ENCODE measurements at places on chromosomes 7 and 10. TPM values are rescaled to one million over a fixed set of nuclear protein-coding genes. Genes with fewer than 3 reads are reported as not detected.
A peak's percentile ranks its signal among the peaks of the same experiment; 100 is the strongest.

Gene RASA4
- total RNA-seq: 20.4 TPM

DNA sequence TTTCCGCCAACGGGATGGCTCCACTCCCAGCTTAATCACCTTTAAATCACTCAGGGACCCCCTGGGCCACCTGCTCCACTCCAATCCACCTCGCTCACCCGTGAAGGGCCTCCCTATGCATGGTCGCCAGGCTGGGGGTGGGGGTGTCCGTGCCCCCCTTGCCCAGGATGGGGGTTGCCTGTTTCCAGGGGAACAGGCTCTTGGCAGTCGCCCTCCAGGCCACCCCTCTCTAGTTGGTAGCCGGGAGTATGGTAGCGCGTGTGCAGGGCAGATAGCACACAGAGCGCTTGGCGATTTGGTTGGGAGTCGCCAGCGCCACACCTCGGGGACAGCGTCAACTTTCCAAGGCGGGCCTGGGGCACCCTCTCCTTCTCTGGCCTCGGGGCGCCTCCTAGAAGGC, 134.9 kb upstream of the ZNF92 start:
- peaks cover 15% of the 10 kb centered on the region for H3K4me1 ChIP-seq
- H3K27ac ChIP-seq: no peak overlapping the region
- peaks cover 14% of the 10 kb centered on the region for H3K36me3 ChIP-seq
- no peak for DNase-seq
- H3K4me3 ChIP-seq: no peak overlapping the region

DNA sequence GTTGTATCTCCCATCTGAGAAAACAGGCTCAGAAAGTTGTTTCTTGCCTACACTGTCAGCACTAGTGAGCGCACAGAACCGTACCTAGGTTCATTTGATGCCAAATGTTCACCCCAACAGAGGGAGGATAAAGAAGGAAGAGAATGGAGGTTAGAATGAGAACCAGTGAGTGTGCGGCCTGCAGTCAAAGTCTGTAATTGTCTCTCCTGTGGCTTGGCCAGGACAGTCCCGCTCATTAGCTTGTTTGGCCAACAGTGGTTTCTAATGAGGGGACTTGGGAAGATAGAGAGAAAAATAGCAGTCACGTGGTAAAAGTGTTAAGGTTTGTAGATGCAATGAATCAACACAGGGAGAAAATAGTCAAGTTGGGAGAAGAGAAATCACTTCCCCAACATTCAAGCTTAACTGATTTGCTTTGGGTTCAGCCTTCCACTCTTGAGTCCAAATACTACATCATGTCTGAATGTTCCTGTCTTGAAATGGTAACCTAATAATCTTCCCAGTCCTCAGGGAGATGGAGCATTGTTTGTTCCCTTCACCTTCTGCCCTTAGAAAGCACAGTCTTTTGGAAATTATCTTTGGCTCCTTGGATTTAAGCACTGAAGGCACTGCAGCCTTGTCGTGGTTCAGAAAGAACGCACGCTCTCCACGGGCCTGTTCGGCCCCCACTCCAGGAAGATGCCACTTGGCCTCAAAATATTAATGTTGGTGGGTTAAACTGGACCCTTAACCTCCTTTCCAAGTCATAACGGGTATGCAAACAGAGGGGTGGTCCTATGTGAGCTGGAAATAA, 360.4 kb upstream of the ZNF32 start:
- H3K36me3 ChIP-seq: no peaks in the 10 kb centered on the region
- no peak for DNase-seq
- H3K4me1 ChIP-seq: peaks cover 2% of the 10 kb centered on the region
- H3K4me3 ChIP-seq: no peak overlapping the region
- no peak overlapping the region for H3K27ac ChIP-seq
- H3K27me3 ChIP-seq: no peaks in the 10 kb centered on the region

GRCh38 chr7:16431646-16432424, 10.5 kb upstream of the CRPPA start:
- H3K4me1 ChIP-seq: no peaks in the 10 kb centered on the region
- peak; percentile 38 for DNase-seq
- H3K27ac ChIP-seq: no peak overlapping the region
- no peaks in the 10 kb centered on the region for H3K27me3 ChIP-seq
- H3K4me3 ChIP-seq: no peak overlapping the region

DNA sequence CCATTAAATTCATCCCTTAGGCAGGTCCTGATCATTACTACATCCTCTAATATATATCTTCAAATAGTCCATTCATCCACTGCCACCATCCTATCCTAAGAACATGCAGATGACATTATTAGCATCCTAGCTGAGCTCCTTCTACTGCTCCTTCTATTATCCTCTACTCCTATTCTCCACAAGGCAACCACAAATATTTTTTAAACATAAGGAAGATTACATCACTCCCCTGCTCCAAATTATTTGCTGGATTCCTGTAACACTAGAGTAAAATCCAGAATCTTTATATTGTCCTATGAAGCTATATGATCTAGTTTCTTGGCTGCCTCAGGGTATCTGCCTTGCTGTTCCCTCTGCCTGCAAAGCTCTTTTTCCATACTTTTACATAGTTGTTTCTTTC, 176.3 kb upstream of the SLC26A5 start:
- no peak overlapping the region for H3K4me3 ChIP-seq
- H3K27ac ChIP-seq: no peak overlapping the region
- no peaks in the 10 kb centered on the region for H3K36me3 ChIP-seq
- H3K27me3 ChIP-seq: peaks cover 2% of the 10 kb centered on the region
- no peak for DNase-seq
